Forelimb muscle (tissue), 1 donor: ENCODE measurements at places on chromosomes 12 and 14. TPM values are rescaled to one million over a fixed set of nuclear protein-coding genes. Genes with fewer than 3 reads are reported as not detected.

The VRTN gene
- polyA plus RNA-seq: 0.05 TPM

The UNC79 gene
- polyA plus RNA-seq: 0.38 TPM

The PROX2 gene
- 0.85 TPM for polyA plus RNA-seq

The TEX22 gene
- polyA plus RNA-seq: 0.90 TPM

The SLC8A3 gene
- 8.5 TPM for polyA plus RNA-seq

- DNase-seq: no peak
Observed at GRCh38 chr12:29242921-29243431, 93.9 kb downstream of the FAR2 start.

- DNase-seq: no peak
Observed at GRCh38 chr14:32039401-32040030, 37.6 kb upstream of the ARHGAP5 start.

The AKAP6 gene
- polyA plus RNA-seq: 64.6 TPM

DNA sequence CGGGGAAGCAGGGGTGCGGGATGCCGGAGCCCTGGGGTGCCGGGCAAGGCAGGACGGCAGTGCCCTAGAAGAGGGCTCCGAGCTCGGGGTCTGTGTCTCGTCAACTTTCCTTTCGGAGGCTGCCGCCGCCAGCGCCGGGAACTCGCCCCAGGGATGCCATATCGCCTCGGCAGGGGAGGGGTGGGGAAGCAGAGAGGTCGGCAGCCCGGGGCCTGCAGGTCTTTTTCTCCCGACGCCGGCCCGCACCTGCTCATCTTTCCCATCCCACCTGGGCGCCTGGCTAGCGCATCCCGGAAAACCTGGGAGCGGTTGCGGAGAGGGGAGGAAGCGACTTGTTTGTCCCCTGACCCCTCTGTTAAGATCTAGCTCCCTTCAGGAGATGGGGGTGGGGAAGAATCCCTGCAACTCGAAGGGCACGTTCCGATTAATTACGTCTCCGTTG, 547 bp downstream of the CNTN1 start:
- no peak for DNase-seq

The HOXC6 gene
- polyA plus RNA-seq: 4.7 TPM

- no peak for DNase-seq
Observed at GRCh38 chr12:126627596-126627995, 1562.4 kb downstream of the AACS start.

- DNase-seq: no peak
Observed at GRCh38 chr12:41627476-41627875, 439.4 kb downstream of the PDZRN4 start.

The ADAM21 gene
- polyA plus RNA-seq: 0.32 TPM

DNA sequence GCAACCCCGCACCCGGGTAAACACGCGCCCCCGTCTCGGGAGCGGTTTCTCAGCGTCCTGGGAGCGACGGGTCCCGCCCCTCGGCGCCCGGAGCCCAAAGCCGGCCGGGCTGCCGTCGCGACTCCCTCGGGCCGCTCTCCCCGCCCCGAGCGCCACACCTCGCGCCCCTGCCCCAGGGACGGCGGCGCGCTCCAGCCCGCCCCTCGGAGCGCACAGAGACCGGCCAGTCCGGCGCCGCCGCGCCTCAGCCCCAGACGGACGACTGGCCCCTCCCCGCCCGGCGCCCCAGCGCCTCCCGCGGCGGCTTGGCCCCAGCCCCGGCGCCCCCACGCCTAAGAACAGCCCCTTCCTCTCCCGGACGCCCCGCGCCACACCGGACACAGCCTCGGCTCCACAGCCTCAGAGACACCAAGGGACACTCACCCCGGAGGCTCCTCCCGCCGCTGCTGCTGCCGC, 411 bp downstream of the BTBD7 start:
- DNase-seq: no peak

The KSR2 gene
- polyA plus RNA-seq: not detected

GRCh38 chr14:56532546-56532945, 47.1 kb upstream of the TMEM260 start:
- DNase-seq: no peak

- DNase-seq: no peak
Observed at GRCh38 chr14:65993103-65993502, 493.1 kb upstream of the CCDC196 start.

GRCh38 chr14:100535287-100536120, 51.7 kb downstream of the BEGAIN start:
- DNase-seq: no peak

DNA sequence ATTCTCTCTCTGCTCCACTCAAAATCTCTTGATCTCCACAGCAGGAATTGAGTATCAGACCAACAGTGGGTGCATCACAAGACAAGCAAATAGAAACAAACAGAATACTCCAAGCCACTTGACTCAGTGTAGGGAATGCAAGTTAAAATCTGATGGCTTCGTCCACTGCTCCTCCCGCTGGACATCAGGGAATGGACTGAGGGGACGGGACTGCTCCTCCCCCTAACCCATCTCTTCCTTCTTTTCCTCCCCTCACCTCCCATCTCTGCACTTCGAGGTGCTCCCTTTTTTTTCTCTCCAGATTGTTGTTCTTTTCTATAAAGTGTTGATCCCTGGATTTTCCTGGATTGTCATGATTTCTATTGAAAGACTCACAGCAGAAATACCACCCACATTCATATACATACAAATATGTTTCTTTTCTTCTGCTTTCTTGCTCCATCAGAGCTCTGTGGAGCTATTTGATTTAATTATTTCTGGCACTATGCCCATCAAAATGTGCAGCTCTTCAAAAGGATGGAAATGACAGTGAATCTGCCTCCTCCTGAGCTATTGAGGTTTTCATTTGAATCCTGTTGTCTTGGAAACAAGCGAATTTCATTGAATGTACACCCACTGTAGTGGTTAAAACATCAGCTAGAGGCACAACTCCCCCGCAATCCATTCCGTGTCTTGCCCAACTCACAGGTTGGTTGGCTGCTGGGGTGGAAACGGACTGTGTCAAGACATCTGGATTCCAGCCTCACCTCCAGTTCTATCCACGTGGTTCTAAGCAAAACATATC, 199.7 kb downstream of the SPTSSA start:
- no peak for DNase-seq

GRCh38 chr12:52543985-52544883, 8.7 kb downstream of the KRT71 start:
- no peak for DNase-seq

The PPP4R4 gene
- 0.13 TPM for polyA plus RNA-seq

DNA sequence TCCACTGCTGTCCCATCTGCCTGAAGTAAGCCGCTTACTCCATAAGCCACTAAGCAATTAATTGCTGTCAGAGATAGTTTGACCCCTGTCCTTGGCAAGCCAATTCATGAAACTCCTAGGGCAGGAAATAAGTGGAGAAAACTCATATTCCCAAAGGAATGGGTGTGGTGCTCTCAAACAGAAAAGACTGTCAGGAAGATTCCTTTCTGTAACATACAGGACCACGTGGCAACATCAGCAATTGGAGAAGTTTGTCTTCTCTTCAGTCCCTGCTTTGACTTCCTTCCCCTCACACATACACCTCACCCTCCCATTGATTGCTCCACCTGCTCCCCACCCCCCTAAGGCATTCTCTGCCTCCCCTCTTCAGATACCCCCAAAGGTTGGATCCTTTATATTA, 36.2 kb upstream of the MDM1 start:
- DNase-seq: no peak

DNA sequence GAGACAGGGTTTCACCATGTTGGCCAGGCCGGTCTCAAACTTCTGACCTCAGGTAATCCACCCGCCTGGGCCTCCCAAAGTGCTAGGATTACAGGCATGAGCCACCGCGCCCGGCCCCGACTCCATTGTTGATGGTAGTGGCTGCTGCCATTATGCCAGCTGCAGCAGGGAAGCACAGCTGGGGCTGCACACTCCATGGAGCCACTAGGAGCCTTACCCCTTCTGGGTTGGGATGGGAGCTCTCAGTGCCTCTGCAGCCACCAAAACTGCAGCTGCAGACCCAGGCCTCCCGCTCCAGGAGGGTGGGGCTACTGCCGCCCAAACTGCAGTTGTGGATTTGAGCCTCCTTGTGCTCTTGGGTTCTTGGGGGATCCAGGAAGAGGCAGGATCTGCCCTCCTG, 25.9 kb downstream of the TCHP start:
- no peak for DNase-seq

- no peak for DNase-seq
Observed at GRCh38 chr14:100048786-100049185, 16.4 kb upstream of the EVL start.

The AQP2 gene
- not detected for polyA plus RNA-seq

GRCh38 chr12:3542911-3543310, 51.9 kb downstream of the PRMT8 start:
- DNase-seq: no peak

GRCh38 chr12:66403746-66404145, 101.5 kb downstream of the HELB start:
- no peak for DNase-seq

- no peak for DNase-seq
Observed at GRCh38 chr12:104624529-104624928, 167.8 kb downstream of the CHST11 start.
